Pericardium fibroblast (primary cell): ENCODE measurements at places on chromosomes 13 and 19. TPM values are rescaled to one million over a fixed set of nuclear protein-coding genes. Genes with fewer than 3 reads are reported as not detected.

PPP2R1A gene
- total RNA-seq = 154 and 195 TPM in 2 replicates

GSX1 gene
- total RNA-seq = not detected in 2 replicates

GET3 gene
- 56.9 and 70.8 TPM in 2 replicates for total RNA-seq

PRKCG gene
- total RNA-seq = not detected in 2 replicates

FGF21 gene
- total RNA-seq = not detected in 2 replicates

SYDE1 gene
- 54.3 and 76.3 TPM in 2 replicates for total RNA-seq

ZNF528 gene
- 4.9 and 6.6 TPM in 2 replicates for total RNA-seq

PDE4C gene
- 6.2 TPM in 1 of 2 replicates, not detected in the other for total RNA-seq
